Neuronal stem cell (in vitro differentiated cells): ENCODE measurements at places on chromosomes 7 and 10.
A peak's percentile ranks its signal among the peaks of the same experiment; 100 is the strongest.

- DNase-seq = no peak
These were observed 55.1 kb downstream of the UNCX start for GRCh38 chr7:1287752-1288201.

DNA sequence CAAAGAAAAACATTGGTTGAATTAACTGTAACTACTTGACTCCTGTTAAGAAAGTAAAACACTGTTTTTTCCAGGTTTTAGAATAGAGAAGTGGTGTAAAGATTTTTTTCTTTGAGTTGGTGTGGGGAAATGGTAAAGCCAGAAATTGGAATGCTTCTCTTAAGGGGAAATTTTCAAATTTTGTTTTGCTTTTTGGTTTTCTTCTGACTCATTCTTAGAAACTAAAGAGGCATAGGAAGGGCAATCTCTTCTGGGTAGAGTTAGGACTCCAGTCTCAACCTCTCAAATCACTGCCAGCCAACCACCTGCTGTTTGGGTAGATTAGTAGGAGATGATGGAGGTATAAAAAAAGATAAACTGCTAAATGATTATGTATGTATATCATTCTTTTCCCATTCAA, 47.7 kb upstream of the STRIP2 start:
- no peak for DNase-seq

DNA sequence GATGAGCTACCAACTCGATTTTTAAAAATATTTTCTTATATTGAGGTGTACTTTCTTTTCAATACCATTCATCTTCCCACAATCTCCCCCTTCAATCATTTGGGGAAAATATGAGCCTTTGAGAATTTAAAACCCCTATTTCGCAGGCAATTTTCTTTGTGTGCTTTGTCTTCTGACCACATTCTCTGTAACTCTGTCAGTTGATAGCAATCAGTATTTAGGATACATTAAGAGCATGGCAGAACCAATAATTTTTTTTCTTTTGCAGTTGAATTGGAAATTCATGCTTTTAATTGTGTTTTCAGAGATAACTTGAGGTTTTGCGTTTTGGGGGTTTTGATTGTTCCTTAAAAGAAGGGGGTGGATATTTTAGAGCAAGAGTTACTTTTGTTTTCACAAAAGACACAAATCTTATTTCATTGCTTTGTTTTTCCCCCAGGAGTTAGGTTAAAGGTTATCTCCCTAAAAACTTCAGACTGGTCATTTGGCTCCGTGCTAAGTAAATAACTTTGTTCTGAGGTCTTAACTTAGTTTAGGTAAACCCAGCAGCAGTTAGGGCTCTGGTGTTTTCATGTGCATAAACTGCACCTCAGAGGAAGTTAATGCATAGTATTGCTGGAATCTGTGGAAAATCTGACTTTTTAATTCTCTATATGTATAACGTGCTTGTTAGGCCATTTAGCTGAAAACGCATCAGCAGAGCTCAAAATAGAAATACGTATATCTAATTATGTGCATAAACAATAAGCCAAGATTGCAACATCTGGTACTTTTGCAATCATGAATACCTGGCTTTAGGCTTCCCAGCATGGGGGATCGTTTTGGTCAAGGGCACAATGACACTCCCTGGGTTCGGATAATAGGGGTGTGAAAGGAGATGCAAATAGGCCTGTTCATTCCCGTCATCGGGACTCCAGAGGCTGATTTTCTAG, 676.4 kb upstream of the ANKRD30A start:
- peak; percentile 27 for DNase-seq

- no peak for DNase-seq
These were observed 202.1 kb downstream of the HECW1 start for GRCh38 chr7:43314379-43315158.

GRCh38 chr10:121426307-121426706, 171.9 kb downstream of the FGFR2 start:
- no peak for DNase-seq

GRCh38 chr7:93728292-93728691, 153.8 kb upstream of the CALCR start:
- no peak for DNase-seq

- DNase-seq = no peak
These were observed 106.2 kb upstream of the GLCCI1 start for GRCh38 chr7:7862393-7862792.

DNA sequence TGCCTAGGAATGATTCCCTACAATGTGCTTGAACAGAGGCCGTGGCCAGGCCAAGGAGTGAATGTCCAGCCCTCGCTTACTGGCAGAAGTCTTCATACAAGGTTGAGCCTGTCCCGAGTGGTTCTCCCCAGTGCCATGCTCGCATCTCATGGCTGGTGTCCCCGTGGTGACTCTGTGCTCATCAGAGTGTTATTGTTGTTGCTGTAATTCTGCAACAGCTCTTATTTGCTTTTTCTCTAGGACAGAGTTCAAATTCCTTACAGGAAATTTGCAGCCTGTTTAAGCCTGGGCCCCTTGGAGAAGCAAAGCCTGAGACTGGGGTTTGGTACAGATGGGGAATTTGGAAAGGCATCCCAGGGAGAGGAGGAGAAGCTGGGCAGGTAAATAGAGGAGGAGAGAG, 157.7 kb upstream of the PRR15 start:
- no peak for DNase-seq

DNA sequence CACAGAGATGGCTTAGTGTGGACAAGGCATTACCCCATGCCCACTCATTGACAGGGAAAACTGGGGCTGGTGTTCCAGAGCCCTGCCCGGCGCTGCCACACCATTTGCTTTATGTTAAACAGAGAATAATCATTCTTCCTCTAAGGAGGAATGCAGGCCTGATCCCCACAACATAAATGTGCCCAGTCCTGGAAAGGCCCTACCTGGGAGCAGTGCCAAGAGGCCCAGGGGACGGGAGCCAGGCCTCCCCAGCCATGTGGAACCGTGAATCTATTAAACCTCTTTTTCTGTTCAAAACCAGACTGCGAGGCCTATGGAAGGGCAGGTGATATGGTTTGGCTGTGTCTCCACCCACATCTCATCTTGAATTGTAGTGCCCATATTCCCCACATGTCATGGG, 264.1 kb downstream of the GRID1 start:
- no peak for DNase-seq

DNA sequence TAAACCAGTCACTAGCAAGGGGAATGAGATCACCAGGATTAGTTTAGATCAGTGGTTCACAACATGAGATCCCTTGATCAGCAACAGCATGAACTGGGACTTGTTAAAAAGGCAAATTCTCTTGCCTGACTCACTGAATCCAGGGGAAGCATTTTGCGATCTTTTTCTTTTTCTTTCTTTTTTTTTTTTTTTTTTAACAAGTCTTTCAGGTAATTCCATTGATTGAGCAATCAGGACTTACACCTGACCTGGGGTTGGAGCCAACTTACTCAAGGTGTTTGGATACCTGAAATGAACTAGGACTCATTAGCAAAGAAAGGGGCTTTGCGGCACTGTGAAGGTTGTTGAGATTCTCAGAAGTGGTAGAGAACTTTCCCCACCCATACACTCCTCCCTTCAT, 47.1 kb upstream of the PRR15 start:
- no peak for DNase-seq

- DNase-seq = no peak
These were observed 38.1 kb downstream of the ADRA2A start for GRCh38 chr10:111114758-111115500.

GRCh38 chr7:139895141-139895829, 66.2 kb downstream of the TBXAS1 start:
- DNase-seq = no peak

- DNase-seq = no peak
These were observed 46.7 kb downstream of the SHOC2 start for GRCh38 chr10:110966146-110966545.

DNA sequence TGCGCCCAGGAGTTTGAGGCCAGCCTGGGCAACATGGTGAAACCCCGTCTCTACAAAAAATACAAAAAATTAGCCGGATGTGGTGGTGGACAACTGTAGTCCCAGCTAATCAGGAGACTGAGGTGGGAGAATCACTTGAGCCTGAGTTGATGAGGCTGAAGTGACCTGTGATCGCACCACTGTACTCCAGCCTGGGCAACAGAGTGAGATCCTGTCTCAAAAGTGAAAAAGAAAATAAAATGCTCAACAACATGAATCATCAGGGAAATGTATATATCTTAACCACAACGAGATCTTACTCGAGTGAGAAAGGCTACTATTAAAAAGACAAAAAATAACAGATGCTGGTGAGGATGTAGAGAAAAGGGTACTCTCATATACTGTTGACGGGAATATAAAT, 72.7 kb downstream of the JMJD1C start:
- DNase-seq = no peak

DNA sequence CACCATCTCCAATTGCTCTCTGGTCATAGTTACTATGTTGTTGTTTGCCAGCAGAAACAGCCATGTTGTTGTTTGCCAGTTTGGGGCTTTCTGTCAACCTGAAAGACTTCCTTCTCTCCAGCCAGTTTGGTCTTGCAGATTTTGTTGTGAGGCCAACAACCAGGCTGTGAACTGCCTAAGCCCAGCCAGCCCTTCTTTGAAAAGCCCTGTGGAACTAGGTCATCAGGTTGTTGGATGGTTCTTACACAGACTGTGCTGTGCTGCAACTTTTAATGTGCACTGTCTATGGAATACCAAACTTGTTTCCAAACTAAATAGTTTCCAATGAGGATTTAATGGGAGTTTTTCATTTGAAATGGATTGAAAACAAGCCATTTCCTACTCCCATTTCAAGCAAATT, 592.7 kb upstream of the GALNT17 start:
- DNase-seq = no peak
